A549 (cell line): ENCODE measurements at places on chromosomes 11 and 22. TPM values are rescaled to one million over a fixed set of nuclear protein-coding genes. Genes with fewer than 3 reads are reported as not detected.

HINFP gene
- 10.0 to 11.7 TPM (median 10.3 TPM) in 3 replicates for polyA plus RNA-seq

TMX2 gene
- 137 to 162 TPM (median 140 TPM) in 3 replicates for polyA plus RNA-seq

OR51I1 gene
- not detected in 3 replicates for polyA plus RNA-seq

RPS6KA4 gene
- polyA plus RNA-seq: 34.5 to 40.4 TPM (median 35.9 TPM) in 3 replicates

RTN4RL2 gene
- 23.7 to 27.4 TPM (median 25.8 TPM) in 3 replicates for polyA plus RNA-seq

TMPRSS13 gene
- not detected in 3 replicates for polyA plus RNA-seq

SAA2 gene
- not detected in 3 replicates for polyA plus RNA-seq

RAC2 gene
- polyA plus RNA-seq: 0.05 to 0.07 TPM (median 0.05 TPM) in 3 replicates

DDTL gene
- 2.5 to 3.2 TPM (median 2.7 TPM) in 3 replicates for polyA plus RNA-seq

DEFB131B gene
- not detected in 3 replicates for polyA plus RNA-seq

APOL4 gene
- polyA plus RNA-seq: not detected in 3 replicates

MOGAT2 gene
- not detected in 3 replicates for polyA plus RNA-seq

OR6A2 gene
- polyA plus RNA-seq: not detected in 3 replicates

DBX1 gene
- polyA plus RNA-seq: not detected in 3 replicates

CDK2AP2 gene
- polyA plus RNA-seq: 47.8 to 53.1 TPM (median 51.3 TPM) in 3 replicates

RASL10A gene
- 0.22 to 0.36 TPM (median 0.25 TPM) in 3 replicates for polyA plus RNA-seq

MAPK1 gene
- 28.3 to 30.8 TPM (median 28.8 TPM) in 3 replicates for polyA plus RNA-seq

DMC1 gene
- polyA plus RNA-seq: 6.1 to 6.9 TPM (median 6.4 TPM) in 3 replicates

ROBO4 gene
- not detected in 3 replicates for polyA plus RNA-seq

DNAJB13 gene
- polyA plus RNA-seq: 0.47 to 0.95 TPM (median 0.75 TPM) in 3 replicates

TRPM5 gene
- not detected in 3 replicates for polyA plus RNA-seq

ATL3 gene
- 26.0 to 26.9 TPM (median 26.3 TPM) in 3 replicates for polyA plus RNA-seq

RBMXL2 gene
- polyA plus RNA-seq: not detected in 3 replicates

GRM5 gene
- 0.01 TPM in 2 of 3 replicates, not detected in the other for polyA plus RNA-seq

UVRAG gene
- 6.1 to 6.5 TPM (median 6.4 TPM) in 3 replicates for polyA plus RNA-seq

JRKL gene
- 9.7 to 10.6 TPM (median 10.4 TPM) in 3 replicates for polyA plus RNA-seq

APOBEC3B gene
- 17.9 to 19.6 TPM (median 19.1 TPM) in 3 replicates for polyA plus RNA-seq

KRTAP5-11 gene
- not detected in 3 replicates for polyA plus RNA-seq

OR9Q2 gene
- not detected in 3 replicates for polyA plus RNA-seq

SAA4 gene
- polyA plus RNA-seq: not detected in 3 replicates
